ENCODE measurements at places on chromosomes 7 and 10.

GRCh38 chr10:70068925-70069324, 16.3 kb downstream of the MACROH2A2 start:
- DNase-seq, result no peak

GRCh38 chr10:48526011-48526821, 78.7 kb downstream of the ARHGAP22 start:
- no peak for DNase-seq

DNA sequence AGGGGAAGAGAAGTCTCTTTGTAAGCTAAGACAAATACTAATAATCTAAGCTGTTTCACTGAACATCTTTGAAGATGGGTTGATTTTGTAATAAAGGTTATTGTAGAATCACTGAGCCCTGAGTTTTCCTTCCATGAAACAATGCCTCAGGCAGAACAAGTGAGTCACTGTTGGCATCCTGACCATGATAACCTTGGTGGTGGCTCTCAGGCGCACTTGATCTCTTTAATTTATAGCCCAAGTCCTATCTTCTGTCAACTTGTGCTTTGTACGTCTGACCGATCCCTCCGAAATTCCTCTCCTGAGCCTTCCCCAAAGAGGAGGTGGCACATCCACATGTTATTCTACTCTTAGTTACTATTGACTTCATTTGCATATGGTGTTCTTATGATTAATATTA, 812.9 kb downstream of the REEP3 start:
- no peak for DNase-seq

DNA sequence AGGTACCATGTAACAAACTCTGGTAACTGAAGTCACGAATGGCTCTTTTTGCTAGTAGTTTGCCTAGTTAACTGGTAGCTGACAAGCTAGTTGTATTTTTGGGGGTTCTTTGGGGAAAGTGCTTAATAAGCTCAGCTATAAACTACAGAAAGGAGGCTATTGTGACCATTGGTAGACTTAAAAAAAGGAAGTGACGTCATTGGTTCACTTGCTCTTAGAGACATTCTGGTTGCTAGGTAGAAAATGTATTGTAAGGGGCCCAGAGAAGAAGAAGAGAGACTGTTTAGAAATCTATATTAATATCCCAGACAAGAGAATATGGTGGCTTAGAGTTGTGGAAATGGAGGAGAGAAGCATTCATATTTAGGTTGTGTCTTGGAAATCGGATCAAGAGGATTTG, 103.0 kb downstream of the NXPH1 start:
- DNase-seq, result no peak

- DNase-seq, result no peak
Observed at GRCh38 chr7:11636274-11636673, 195.7 kb downstream of the THSD7A start.

DNA sequence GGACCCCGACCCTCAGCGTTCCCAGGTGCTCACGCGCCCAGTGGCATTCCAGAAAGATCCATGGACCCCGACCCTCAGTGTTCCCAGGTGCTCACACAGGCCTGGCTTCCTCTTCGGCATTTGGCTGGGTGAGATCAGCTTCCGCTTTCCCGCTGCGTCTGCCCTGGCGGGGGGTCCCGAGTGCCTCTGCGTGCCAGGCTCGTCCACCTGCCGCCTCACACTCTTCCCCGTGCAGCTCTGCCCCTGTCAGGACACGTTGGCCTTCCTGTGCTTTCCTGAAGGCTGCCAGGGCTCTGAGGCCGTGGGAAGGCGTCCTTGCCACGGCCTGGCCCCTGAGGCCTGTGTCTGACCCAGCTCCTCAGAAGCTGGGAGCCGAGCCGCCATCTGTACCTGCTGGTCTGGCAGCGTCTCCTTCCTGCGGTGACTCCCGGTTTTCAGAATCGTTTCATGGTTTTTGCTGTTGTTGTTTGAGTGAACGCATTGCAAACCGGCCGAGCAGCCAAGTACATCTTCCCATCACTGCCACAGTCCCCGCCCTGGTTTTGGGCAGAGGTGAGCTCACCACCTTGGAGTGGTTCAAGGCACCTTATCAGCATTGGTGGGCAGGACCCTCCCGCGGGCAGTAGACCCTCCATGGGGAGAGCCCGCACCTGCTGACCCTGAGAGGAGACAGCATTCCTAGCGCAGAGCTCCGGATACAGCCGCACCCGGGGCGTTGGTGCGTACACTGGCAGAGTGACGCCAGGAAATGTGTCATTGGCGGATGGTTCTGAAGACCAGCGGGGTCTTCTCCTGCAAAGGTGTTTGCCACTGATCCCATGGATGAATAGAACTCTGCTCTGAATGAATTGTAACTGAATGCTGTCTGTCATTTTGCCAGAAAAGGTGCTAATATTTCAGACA, 17.4 kb downstream of the NKX6-2 start:
- no peak for DNase-seq
